ENCODE measurements at places on chromosomes 7 and 10.

GRCh38 chr10:5317547-5318107 is 47.1 kb upstream of the UCN3 start:
- no peak for DNase-seq

DNA sequence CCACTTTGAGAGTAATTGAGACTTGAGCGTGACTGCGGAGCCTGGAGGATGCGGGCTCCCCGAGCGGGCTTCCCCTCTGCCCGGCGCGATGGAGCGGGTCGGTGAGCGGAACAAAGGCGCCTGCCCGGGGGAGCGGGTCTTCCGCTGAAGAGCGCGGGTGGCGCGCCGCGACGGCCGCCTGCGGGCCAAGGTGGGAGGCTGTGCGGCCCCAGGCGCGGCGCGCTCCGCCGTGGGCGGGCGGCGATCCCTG is at the start of gene GALNT17:
Gene GALNT17, plus strand, starts transcription at position 18 of the 250 bp plus-strand sequence.
- DNase-seq = no peak

GRCh38 chr7:133820584-133820983 is 306.6 kb upstream of the LRGUK start:
- no peak for DNase-seq

DNA sequence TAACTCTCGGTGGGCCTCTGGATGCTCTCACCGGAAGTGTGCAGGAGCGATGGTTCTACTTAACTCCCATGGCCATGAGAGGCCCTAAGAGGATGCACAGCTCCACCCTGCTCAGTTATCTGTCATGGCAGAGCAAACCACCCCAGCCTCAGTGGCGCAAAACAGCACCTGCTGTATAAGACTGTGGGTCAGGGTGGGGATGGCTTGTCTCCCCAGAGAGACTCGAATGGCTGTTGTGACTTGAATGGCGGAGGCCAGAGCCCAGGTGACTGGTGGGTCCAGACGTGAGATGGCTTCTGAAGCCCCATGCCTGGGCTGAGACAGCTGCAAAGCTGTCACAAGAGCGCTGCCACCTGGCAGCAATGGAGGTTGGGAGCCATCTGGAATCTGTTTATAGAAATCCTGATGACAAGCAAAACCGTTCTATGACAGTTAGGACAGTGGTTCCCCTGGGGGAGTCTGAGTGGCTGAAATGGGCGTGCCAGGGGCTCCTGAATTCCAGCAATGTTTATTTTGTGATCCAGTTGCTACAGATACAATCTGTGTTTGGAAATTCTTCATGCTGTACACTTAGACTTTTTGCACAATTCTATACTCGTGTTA is 490.5 kb downstream of the TCERG1L start:
- DNase-seq = peak; percentile 29

GRCh38 chr10:70534281-70534680 is 55.7 kb downstream of the PALD1 start:
- no peak for DNase-seq

DNA sequence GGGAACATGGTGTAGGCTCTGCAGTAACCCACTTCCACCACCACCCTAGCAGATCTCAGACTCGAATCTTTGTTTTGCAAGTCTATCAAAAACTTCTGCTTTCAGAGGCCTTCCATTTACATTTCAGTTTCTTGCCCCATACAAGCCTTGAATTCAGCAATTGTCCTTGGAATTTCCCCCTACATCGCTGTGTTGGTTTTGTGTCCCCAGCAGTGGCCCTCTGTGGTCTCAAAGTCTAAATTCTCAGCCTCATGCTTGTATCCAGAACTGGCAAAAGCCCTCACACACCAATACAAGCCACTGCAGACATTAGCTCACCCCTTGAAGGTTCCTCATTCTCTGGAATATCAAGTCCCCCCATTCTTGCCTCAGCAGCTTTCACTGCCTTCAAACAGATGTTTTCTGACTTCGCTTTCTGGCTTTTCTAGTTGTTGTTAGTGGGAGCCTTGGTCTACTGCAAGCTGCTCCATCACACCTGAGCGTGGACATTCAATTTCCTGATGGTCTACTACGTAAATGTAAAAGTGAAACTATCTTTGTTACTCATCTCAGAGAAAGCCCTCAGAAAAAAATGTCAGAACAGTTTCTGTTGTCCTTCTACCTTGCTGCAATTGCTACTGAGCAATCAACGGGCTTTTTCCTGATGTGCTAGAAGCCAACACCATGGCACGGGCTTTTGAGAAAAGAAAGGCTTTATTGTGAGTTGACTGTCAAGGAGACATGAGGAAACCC is 1.8 kb upstream of the NUB1 start:
- DNase-seq = no peak

- no peak for DNase-seq
These were observed 4.4 kb upstream of the ARID5B start for GRCh38 chr10:61896854-61897661.

GRCh38 chr7:18499407-18500177 is 4.0 kb downstream of the HDAC9 start:
- DNase-seq = no peak

GRCh38 chr7:2520131-2520760 is 672 bp downstream of the LFNG start:
- no peak for DNase-seq

- DNase-seq = no peak
These were observed 89.7 kb downstream of the ATE1 start for GRCh38 chr10:121838149-121838548.

GRCh38 chr7:73971322-73971703 is 56.7 kb upstream of the ELN start:
- no peak for DNase-seq

GRCh38 chr10:43333653-43334052 is 37.8 kb upstream of the FXYD4 start:
- DNase-seq = no peak

- no peak for DNase-seq
These were observed 6.7 kb downstream of the PLAC9 start for GRCh38 chr10:80139265-80139664.

GRCh38 chr7:18474944-18475343 is 20.6 kb upstream of the HDAC9 start:
- no peak for DNase-seq

DNA sequence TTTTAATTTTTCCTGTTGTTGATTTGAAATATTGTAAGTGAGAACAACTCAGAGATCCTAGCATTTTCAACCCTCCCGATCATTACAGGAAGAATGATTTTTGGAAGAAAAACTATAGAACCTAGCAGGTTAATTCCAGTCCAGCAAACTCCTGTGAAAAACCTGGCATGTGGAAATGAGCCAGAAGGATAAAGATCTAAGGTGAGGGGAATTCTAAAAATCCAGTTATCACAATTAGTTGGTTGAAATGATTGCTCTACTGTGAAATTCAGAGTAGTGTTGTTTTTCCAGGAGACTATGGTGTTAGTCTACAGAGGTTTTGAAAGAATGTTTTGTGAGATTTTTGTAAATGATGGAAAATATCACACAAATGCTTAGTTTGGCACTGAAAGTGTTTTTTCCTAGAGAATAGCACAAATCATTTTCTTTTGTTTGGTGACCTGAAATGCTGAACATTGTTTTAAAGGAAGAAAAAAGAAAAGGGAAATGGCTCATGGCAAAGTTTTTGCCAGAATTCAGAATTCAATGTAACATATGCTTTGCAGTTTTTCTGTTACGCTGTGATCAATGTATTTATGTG is 152.4 kb upstream of the SLC26A5 start:
- no peak for DNase-seq

GRCh38 chr10:96988426-96988825 is 156.3 kb downstream of the LCOR start:
- DNase-seq = no peak

- no peak for DNase-seq
These were observed 1190.9 kb downstream of the TYW1 start for GRCh38 chr7:68187532-68187931.

GRCh38 chr7:94901981-94902380 is 5.4 kb upstream of the PPP1R9A start:
- no peak for DNase-seq

DNA sequence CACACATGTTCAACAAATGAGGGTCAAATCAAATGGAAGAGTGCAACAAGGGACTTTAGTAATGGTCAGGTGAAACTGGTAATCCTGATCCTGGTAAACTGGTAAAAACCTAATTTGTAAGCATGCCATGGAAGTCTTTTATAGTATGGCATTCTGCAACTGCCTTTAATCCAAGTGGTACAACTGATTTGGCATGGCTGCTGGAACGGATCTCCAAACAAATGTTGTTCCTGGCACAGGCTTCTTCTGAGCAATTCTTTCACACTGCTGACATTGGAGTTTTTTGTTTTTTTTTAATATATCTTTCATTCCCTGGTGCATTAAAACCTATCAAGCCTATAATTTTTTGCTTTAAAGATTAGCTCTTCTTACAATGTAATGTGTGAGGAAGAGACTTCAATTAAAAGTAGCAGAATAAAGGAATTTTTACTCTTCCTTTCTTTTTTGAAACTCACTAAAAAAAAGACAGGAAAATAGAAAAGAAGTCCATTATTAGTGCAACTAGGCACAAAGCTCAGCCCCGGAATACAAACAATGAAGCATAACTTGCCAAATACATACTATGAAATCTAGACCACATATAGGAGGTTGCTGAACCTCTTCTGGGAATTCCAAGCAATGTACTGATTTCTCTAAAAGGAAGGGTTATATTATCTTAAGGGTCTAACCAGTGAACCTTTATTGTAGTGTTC is 79.3 kb upstream of the OIT3 start:
- no peak for DNase-seq

DNA sequence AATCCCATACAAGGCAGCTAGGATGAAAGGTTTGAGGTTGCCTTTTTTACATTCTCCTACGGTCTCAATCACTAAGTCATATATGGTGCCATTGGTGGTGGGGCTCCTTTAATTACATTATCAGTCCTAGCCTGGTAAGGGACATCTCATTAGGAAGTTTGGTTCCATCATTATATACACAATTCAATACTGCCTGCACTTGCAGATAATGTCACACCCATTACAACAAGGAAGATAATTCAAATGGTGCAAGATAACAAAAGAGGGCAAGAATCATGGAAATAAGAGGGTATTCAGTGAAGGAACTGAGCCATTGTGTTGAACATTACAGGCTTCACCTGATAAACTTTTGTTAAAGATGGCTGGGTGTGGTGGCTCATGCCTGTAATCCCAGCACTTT is 1.7 kb upstream of the TMEM248 start:
- DNase-seq = no peak

DNA sequence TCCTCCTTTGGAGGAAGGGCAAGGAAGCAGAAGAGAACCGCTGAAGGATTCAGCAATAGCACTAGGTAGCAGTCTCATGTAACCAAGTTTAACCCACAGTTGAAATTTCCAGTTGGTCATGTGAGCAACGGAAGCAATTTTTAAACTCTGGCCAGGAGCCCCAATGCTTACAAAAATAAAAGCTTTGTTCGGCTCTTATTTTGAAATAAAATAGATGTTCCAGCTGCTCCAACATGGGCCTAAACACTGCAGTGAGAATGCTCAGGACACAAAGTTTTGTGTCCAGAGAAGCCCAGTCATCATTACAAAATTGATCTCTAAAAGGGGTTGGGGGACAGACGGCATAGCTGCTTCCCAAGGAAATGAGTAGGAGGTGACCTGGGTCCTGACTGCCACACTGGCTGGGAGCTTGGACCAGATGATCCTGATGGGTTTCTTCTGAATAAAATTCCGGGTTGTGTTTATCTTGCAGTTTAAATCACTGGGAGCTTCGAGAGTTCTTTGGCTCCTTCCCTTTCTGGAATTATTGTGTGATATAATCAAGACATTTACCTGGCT is 452 bp upstream of the TMEM140 start:
- no peak for DNase-seq

DNA sequence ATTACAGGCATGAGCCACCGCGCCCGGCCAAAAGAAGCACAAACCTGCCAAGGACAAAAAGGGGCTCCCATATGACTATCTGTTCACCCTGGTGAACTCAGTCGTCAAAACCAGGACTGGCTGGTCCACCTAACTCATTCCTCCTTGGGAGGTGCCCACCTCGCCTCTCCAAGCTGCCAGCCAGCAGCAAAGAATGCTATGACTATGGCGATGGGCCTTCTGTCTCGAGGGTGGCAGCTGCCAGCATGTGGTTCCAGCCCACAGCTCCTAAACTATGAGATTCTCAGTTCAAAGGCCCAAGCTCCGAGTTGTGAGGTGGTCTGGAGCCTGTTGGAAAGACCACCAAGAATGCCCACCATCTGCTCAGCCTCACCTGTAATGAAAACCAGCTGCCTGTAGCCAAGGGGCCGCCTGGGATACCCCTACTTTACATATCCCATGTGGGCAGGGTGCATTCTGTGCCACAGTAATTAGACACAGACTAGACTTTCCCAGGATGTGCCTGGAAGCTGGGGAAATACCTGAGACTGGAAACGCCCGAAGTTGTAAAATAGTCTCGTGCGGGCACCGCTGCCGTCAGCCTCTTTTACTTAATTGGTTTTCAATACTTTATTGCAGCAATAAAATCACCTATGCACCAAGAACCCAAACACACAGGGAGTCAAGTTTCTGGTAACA is 71.1 kb downstream of the ZRANB1 start:
- no peak for DNase-seq

GRCh38 chr10:103653581-103654037 is 160.1 kb downstream of the NEURL1 start:
- no peak for DNase-seq

GRCh38 chr7:112105584-112106530 is 100.3 kb downstream of the DOCK4 start:
- DNase-seq = no peak

GRCh38 chr10:31147210-31147608 is 115.5 kb upstream of the ZNF438 start:
- DNase-seq = no peak

DNA sequence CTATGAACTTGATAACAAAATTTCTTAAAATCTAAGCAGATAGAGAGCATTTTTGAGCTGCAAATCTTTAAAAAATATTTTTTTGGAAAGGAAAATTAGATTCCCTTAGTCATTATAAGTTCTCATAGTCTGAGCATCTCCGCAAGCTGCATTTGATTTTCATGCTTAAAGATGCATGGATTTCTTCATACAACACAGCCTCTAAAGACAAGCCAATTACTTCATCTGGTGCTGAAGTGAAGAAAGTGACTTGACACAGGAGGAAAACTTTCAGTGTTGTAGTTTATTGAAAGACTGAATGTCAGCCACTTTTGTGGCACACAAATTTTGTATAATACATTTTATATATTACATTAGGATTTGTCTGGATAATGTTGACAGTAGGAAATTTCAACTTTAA is 22.5 kb downstream of the SEMA3D start:
- DNase-seq = no peak

DNA sequence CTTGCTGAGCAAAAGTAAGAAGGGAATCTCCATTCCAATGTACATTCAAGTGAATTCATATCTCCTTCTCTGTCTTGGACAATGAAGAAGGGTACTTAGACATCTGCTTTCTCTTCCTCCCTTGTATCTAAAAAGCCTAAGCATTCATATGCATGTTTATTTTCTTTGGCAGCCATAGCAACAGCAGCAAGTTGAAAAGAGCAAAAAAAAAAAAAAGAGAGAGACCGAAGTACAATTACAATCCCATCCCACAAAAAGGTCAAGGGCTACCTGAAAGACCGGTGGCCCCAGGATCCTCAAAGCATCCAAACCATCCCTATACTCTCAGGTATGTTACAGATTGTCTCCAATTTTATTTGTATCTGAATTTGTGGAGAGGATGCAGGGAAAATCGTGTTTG is 4.1 kb downstream of the OR2F1 start:
- no peak for DNase-seq

GRCh38 chr7:92830532-92831110 is 5.8 kb downstream of the CDK6 start:
- no peak for DNase-seq

Measured in mesothelial cell of epicardium (in vitro differentiated cells).